ENCODE measurements at places on chromosomes 5 and 9.

- no peak for DNase-seq
Measured at GRCh38 chr5:9540791-9541190, 5.1 kb downstream of the SEMA5A start.

DNA sequence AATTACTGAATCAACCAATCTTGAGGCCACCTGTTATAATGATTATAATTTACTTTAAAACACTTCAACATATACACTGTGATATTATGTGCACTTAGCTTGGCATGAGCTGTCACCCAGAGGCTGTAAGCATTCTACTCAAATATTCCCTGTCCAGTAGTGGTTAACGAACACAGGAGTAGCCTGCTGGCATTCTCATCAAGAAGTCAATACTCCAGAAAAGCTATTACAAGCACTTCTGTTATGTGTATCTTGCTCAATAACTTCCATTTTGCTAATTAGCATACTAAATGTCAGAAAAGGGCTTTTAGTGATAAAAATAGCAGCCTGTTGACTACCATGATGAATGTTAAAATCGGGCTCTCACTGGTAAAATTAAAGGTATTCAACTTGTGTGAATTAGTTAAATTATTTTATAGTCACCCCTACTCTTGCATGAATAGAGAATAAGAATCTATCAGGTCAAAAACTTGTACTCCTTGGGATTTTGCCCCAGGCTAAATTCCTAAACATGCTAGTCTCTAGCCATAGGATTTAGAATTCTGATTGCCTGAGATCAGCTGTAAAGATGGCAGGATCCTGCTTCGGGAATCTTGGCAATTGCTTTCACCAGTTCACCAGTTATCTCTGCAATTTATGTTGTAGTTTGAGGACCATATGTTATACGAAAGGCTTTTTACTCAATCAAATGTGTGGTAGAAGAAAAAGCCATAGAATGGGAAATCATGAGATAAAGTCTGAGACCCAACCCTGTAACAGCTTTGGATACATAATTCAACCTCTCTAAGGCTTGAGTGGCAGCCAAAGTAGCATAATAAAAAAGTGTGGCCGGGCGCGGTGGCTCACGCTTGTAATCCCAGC lies 43.4 kb upstream of the PAM start:
- DNase-seq = no peak

DNA sequence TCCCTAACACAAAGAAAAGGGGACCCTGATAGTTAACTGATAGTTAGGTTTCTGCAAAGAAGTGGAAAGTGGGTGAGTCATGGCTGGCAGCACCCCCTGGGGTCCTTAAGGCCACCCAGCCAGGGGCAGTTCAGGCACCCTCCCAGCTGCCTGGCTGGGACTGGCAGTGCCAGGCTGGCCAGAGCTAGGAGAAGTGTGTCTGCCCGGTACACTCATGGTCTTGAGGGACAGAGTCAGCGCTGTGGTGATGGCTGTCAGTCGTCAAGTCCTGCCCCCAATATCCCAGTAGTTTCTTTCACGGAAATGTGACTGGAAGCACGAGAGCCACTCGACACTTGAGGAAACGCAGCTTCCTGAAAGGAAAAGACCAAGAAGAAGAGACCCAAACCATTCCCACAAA lies 22.3 kb upstream of the CNOT6 start:
- no peak for DNase-seq

GRCh38 chr9:88991066-88992034 lies at the start of gene S1PR3:
S1PR3 (plus strand) TSS chr9:88991468; CDS start chr9:89001201, 9,733 bp downstream.
- no peak for DNase-seq

GRCh38 chr5:108148715-108149139 lies 233.2 kb downstream of the FBXL17 start:
- no peak for DNase-seq

DNA sequence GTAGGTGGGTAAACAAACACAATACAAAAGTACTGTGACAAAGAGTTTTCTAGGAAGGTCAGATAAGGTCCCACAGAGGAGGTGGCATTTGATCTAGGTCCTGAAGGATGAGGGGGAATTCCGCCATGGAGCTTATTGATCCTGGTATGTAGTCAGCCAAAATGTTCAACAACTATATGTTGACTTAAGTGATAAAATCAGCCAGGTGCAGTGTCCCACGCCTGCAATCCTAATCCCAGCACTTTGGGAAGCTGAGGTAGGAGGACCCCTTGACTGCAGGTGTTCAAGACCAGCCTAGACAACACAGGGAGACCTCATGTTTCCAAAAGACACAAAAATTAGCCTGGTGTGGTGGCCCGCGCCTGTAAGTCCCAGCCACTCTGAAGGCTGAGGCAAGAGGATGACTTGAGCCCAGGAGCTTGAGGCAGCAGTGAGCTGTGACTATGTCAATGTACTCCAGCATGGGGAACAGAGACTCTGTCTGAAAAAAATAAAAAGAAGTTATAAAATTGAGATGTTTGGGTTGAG lies 46.4 kb upstream of the PLIN2 start:
- no peak for DNase-seq

DNA sequence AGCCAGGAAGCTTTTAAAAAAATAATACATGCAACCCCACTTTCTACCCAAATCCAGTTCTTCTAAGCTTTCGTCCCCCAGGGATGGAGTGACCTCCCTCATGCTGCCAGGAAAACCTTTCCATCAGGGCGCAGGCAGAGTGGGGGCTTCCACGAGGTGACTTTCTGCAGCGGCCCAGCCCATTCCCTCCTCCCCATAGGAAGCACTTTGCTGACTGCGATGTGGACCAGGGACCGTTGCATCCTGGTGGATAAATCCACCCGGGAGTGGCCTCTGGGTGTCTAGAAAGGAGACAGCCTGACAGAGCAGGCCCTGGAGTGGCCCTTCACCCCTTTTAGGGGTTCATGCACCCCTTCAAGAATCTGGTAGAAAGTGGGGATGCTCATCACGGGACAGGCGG lies 1.6 kb downstream of the QRFP start:
- no peak for DNase-seq

DNA sequence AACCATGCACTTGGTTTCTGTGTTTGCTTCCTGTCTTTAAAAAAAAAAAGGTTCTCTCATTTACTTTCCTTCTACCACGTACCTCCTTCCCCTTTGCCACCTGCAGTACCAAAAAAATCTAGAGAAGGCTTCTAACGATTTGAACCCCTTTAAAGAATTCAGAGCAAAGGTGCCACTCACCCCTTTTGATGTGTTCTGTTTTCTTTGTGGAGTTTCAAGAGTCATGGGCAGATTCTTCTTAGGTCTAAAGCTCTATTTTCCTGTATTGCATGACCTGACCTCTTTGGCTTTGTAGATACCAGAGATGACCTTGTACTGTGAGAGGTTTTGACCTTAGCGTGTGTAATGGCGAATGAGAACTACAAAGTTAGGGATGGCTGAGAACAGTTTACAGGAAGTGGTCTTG lies 29.0 kb downstream of the TXNDC8 start:
- DNase-seq = no peak

All from activated CD8-positive, alpha-beta memory T cell treated with anti-CD3 and anti-CD28 coated beads for 4 hours (primary cell).